ENCODE measurements at places on chromosomes 12 and 14.

DNA sequence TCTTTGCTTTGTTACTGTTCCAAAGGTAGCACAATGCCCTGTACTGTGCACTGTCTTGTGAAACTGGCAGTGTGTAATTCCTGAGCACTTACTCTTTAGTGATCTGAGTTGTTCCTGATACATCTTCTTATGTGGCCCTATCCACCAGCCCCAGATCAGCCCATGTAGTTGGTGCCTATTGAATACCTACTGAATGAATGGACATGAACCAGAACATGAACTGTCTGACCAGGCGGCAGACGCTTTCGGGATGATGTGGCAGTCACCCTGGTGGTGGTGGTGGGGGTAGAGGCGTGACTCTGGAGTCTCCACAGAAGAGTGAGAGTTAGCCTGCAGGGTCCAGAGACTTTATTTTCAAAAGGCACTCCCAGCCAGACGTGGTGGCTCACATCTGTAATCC, 46.6 kb upstream of the PAPOLA start:
- DNase-seq = no peak

DNA sequence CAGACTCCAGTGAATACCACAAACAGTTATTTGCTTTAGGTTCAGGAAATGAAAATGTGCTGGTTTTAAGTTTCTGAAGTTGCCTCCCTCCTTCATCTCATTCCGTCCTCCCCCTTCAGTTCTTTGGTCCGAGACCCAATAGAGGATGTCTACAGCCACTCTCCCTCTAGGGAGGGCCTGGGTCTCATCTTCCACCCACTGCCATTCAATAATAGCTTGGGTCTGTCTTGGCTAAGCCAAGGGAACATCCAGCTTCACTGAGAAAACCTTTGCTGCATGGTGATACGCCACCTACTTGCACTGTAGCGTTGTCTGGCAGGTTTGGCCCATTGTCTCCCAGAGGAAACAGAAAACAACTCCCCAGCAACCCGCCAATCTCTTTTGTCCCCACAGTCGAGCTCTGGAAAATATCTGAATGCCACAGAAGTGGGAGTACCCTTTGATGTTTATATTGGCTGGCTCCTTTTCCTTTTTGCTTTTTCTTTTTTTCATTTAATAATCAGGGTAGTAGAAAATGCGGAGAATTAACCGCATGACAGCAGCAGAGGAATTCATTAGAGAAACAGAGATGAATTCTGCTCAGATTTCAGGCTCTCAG, 380.1 kb downstream of the RAD51B start:
- DNase-seq = no peak

DNA sequence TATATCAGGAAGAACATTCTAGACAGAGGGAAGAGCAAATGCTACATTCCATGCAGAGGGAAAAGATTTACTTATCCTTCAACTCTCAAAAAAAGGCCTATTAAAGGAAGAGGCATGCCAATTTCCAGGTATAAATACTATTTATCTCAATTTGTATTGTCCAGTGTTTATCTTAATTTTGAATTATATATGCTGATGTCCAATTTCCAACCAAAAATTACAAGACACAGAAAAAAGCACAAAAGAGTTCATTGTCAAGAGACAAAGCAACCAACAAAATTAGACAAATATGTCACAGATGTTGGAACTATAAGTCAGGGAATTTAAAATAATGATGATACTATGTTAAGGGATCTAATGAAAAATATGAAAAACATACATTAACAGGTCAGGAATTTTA, 286.6 kb upstream of the SFSWAP start:
- DNase-seq = no peak

DNA sequence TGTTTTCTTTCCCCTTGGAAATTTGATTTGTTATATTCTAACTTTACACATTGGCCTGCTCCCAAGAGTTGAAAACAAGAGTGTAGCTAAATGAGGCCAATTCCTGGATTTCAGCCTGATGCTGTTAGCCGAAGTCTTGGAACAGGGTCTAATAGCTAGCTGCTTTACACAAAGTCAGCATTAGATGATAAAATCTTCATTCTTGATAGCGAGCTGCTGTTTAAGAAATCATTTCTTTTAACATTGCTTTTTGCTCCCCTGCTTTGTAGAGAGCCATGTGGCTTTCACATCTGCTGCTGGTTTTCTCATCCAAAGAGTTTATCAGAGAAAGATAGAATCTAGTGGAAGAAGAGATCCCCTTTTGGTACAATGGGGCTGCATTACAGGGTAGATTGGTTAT, 22.3 kb downstream of the FBXW8 start:
- DNase-seq = no peak
